GM23338 (cell line): ENCODE measurements at places on chromosomes 7 and 10. TPM values are rescaled to one million over a fixed set of nuclear protein-coding genes. Genes with fewer than 3 reads are reported as not detected.

- H3K36me3 ChIP-seq, result no peaks in the 10 kb centered on the region
- H3K4me3 ChIP-seq, result no peak overlapping the region
- H3K27ac ChIP-seq, result no peak overlapping the region
- no peaks in the 10 kb centered on the region for H3K27me3 ChIP-seq
Measured at GRCh38 chr7:15508258-15508657, 53.6 kb downstream of the AGMO start.

MSS51 gene
- 3.9 and 5.1 TPM in 2 replicates for total RNA-seq

DNA sequence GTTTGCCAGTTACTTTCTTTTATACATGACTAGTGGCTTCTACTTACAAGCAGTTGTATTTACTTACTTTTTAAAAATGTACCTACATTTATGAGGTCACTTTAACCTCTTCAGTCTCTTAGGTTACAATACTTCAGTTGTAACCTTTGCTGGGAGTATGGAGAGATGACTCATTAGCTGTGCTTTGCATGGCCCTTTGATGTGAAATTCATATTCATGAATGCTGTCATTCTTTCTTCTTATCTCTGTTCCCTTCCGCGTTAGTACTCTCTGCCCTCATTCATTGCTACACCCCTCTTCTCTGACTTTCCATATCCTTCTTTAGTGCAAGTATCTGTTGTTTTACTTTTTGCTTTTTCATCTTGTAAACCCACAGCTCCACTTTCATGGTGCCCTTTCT, 164.3 kb downstream of the BMPER start:
- peaks cover 23% of the 10 kb centered on the region for H3K4me1 ChIP-seq
- no peak overlapping the region for H3K27ac ChIP-seq
- H3K4me3 ChIP-seq, result no peak overlapping the region
- H3K27me3 ChIP-seq, result no peaks in the 10 kb centered on the region

CASP7 gene
- total RNA-seq, result 5.7 and 7.0 TPM in 2 replicates

UPK3B gene
- 3.0 and 5.2 TPM in 2 replicates for total RNA-seq
